Caudate nucleus (tissue), 63 donors: ENCODE measurements at places on chromosomes 5 and 9.

- no peak for DNase-seq
These were observed 12.6 kb upstream of the ARHGAP26 start for GRCh38 chr5:142757564-142757963.

- no peak for DNase-seq
These were observed 61.1 kb downstream of the LMNB1 start for GRCh38 chr5:126837906-126838539.

DNA sequence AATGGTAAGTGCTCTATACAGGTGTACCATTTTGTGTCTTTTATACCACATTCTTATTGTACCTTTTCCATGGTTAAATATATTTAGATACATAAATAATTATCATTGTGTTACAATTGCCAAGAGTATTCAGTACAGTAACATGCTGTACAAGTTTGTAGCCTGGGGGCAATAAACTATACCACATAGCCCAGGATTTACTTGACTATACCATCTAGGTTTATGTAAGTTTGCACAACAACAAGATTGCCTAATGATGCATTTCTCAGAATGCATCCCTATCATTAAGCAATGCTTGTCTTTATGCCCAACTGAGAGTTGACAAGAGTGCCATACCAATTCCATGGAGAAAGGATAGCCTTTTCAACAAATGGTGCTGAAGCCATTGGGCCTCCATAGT, 136.7 kb upstream of the PJA2 start:
- no peak for DNase-seq

DNA sequence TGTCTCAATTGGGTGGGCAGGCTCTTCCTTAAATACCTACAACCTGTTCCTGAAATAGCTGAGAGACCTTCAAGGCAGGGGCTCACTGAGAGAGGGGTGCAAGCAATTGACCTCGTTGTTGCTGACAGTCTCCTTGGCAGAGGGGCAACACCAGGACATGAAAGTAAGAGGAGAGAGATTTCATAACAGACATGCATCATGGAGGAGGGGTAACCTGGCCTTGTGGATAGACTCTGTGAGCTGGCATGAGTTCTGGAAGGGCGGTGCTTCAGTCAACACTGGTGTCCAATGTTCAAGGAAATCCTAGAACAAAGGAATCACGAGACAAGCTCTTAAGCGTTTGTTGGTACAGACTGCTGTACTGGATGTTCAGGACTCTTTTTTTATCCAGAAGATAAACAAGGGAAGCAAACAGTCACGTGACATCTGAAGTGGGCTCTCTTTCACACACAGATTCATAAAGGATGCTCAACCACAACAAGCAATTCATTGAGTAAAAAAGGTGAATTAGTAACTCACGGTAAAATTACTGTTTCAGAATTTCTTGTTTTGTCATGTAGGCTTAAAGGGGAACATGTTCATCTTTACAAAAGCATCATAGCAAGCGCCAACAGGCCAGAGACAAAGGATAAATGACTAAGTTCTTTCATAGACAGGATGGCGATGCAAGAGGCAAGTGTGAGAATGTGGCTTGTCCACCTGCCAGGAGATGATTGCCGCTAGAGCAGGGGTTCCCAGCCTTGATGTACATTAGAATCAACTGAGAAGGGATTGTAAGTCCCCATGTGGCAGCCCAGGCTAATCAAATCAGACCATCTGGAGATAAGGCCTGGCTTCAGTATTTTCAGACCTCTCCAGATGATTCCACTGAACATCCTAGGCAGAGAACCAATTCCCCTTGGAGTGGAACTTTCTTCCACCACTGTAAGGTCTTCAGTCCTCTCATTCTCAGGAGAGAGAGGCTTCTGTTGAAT, 20.7 kb downstream of the ANKRA2 start:
- DNase-seq = no peak

- no peak for DNase-seq
These were observed 11.3 kb upstream of the RNF130 start for GRCh38 chr5:180082633-180083420.

GRCh38 chr5:19865336-19866089, 122.5 kb downstream of the CDH18 start:
- DNase-seq = peak; percentile 11

- no peak for DNase-seq
These were observed 234.5 kb upstream of the TRIM32 start for GRCh38 chr9:116452634-116453033.

GRCh38 chr5:32030686-32031085, 143.4 kb downstream of the GOLPH3 start:
- no peak for DNase-seq

DNA sequence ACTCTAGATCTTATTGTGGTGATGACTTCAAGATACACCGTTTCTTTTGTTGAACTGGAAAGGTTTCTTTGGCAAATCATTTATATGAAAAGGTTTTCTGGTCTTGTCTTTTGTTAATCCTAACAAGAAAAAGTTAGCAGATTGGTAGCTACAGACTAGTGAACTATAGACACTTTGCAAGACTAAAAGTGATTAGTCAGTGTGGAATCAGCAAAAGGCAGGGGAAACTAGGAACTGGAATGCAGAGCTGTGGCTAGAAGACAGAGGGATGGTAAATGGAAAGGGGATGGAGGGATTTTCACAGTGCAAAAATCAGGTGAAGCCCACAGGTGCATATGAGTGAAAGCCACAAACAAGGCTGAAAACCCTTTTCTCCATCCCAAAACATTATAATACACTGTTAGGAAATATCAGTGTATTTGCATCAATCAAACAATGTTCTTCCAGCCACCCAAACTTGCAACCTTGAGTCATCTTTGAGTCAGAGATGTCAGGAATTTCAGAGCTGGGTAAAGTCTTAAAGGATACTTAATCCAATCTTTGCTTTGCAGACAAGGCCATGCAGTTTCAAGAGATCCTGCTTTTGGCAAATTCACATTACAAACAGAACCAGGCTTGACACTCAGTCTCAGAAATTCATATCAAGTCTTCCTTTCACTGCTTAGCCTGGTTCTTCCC, 52.7 kb downstream of the PLK2 start:
- DNase-seq = no peak
